ENCODE measurements at places on chromosomes 2 and 18.

DNA sequence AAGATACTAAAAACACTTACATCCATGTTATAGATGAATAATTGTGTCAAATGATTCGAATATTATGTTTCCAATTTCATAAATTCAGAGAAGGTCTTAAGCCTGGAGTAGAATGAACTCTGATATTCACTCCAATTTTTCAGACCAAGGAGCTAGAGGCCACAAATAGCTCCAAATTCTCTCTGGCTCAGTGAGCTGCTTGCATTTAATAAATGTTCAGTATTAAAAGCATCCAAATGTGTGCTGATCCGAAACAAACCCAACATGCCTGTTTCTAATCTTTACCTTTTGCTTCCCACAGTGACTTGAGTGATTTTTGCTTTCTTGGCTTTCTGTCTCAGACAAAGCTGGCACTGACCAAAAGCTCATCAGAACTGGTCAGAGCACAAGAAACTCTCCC, 291.4 kb downstream of the CCDC85A start:
- DNase-seq = no peak

DNA sequence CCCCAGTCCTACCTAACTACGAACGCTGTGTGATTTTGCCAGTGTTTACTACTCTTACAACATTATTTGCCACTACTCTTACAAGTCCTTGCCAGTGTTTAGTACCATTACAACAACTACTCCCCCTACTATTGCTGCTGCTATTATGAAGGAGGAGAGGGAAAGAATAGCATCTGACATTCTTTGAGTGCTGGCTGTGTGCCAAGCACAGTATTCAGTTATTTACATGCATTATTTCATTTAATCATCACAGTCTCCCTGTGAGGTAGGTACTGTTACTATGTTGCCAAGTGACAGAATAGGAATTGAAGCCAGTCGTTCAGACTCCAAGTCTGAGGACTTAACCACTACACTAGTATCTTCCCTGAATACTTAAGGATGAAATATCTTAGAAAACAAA, 185.9 kb upstream of the FOSL2 start:
- peak; percentile 70 for DNase-seq

DNA sequence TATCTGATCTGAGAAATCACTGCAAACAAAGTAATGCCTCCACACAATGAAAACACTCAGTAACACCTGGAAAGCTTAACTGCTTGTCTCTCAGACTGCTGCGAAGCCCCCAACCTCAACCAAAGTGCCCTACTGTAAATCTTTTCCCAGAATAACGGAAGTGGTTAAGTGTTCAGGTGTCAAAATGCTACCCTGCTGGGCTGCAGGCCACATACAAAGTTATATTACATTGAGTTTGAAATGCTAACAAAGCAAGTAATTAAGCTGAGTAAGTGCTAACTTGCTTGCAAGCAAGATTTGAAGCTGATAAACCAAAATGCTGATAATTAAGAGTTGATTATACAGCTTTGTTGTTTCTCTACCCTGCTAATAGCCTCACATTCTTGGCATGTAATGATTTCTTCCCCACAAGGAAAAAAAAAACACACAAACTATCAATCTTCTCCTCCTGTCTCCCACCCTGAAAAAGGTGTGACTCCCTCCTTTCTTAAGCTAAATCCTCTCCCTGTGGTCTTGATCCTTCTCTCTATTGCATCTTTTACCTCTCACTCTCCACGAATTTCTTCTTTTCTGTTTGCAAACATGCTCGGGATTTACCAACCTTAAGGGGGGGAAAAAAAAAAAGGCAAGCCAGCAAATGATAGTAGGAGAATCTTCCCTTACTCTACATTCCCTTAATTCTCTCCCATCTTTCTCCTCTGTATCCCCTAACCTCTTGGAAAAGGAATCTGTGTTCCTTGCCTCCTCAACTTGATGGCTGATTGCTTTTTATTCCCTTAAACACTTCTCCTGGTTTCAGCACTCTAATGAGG, 266.8 kb upstream of the SIX3 start:
- no peak for DNase-seq

GRCh38 chr2:33022989-33023727, 76.4 kb downstream of the LTBP1 start:
- DNase-seq = peak; percentile 90

- DNase-seq = peak; percentile 36
These were observed 28.3 kb downstream of the HS6ST1 start for GRCh38 chr2:128290356-128290755.

- DNase-seq = no peak
These were observed 165.0 kb downstream of the CDH19 start for GRCh38 chr18:66438711-66439536.

- DNase-seq = peak; percentile 88
These were observed 76.5 kb upstream of the APCDD1 start for GRCh38 chr18:10377956-10378355.

GRCh38 chr2:26968001-26968400, 2.4 kb upstream of the MAPRE3 start:
- DNase-seq = no peak

Data from fibroblast of upper back skin (primary cell).